Fibroblast of mammary gland (primary cell): ENCODE measurements at places on chromosomes 13 and 19.

GRCh38 chr13:32911506-32911905 lies 104.7 kb upstream of the KL start:
- DNase-seq, result peak; percentile 63

DNA sequence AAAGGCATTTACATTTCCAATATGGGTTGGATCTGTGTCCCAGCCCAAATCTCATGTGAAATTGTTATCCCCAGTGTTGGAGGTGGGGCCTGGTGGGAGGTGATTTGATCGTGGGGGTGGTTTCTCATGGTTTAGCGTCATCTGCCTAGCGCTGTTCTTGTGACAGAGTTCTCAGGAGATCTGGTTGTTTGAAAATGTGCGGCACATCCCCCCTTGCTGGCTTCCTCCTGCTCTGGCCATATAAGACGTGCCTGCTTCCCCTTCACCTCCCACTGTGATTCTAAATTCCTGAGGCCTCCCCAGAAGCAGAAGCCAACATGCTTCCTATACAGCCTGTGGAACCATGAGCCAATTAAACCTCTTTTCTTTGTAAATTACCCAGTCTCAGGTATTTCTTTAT lies 126.2 kb upstream of the FNDC3A start:
- DNase-seq, result no peak

DNA sequence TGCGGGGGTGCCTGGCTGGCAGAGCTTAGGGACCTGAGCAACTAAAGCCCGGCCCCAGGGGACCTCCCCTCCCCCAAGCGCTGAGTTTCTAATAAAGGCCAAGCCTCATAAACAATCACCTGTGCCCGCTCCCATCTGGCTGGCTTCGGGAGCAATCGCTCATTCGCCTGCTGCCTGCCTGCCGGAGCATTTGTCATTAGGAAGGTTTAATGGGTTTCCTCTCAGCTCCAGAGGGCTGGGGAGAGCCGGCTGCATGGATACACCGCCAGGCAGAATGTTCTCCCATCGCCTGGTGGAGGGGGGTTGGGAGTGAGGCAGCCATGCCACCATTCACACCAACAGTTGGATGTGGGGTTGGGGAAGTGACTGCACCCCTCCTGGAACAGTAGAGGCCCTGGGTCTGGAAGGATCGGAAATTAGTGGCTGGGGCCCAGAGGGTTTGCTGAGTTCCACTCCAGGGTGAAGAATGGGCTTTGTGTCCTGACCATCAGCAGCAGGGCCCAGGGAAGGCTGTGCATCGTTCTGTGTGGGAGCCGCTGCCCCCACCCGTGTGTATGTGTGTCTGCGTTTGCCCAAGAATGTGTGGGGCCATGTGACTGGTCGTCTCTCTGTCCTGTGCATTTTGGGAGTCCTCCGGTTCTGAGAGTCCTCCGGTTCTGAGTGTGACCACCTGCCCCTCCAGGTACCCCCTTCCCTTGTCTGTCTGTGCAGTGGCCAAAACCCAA lies 15.3 kb downstream of the PIN1 start:
- no peak for DNase-seq

- no peak for DNase-seq
Observed at GRCh38 chr13:98559169-98559568, 17.7 kb downstream of the STK24 start.

- DNase-seq, result no peak
Observed at GRCh38 chr19:13831537-13832467, 36.6 kb downstream of the ZSWIM4 start.

DNA sequence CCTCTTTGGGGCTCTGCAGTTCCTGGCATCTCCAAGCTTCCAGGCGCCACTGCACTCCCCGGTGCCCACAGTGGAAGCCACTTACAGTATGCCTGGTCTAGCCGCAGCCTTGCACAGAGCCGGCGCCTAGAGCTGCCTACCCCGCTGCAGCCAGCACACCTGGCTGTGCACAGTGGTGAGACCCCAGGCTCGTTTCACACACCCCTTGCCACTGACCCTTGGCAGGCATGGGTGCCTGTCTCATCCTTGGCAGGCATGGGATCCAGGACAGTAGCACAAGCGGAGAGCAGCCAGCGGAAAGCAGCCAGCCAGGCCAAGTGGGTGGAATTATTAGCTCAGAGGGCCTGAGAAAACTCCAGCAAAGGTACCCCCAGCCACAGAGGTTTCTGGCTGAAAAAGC lies 86.0 kb downstream of the SERP2 start:
- no peak for DNase-seq

- DNase-seq, result peak; percentile 44
Observed at GRCh38 chr13:38045278-38046048, 175.9 kb upstream of the TRPC4 start.
